DMS79 treated with DMSO at 0.1 percent for 48 hours (cell line): ENCODE measurements at places on chromosomes 2 and 18.

GRCh38 chr18:50091509-50092244 is 103.3 kb downstream of the MYO5B start:
- DNase-seq = no peak

DNA sequence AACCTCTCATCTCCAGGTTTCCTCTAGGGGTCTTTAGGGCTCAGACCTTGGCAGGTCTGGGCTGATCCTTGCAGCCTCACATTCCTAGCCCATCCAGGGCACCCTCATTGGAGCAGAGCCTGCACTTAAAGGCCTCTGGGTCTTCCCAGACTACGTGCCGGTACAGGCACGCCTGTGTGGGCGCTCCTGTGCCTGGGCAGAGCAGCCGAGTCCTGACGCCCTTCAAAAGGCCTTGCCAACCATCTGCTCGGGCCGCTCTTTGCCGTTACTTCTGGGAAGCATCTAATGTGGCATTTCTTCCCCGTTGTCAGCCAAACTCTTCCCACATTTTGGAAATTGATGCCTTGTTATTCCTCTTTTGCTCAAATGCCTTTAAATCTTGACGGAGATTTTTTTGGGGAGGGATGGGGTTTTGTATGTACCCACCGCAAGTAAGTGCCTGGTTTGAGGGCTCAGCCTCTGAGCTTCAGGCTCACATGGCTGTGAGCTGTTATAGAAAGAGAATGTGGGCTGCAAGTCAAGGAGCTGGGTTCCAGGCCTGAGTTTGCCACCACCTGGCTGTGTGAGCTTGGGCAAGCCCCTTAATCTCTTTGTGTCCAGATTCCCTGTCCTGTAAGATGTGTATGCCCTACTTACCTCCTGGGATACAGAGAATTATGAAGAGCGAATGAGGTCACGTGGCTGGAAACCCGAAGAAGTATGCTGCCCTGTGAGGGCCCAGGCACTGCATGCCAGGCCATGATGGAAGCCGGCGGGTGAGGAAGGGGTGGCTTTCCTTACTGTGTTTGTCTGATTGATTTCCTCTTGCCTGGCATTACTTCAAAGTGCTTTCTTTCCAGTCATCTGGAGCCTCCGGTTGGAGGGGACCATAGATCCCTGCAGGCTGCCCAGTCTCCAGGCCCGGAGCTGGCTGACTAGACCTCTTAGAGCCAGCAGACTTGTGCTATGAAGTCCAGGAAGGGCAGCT is 20.6 kb downstream of the EHD3 start:
- DNase-seq = no peak

DNA sequence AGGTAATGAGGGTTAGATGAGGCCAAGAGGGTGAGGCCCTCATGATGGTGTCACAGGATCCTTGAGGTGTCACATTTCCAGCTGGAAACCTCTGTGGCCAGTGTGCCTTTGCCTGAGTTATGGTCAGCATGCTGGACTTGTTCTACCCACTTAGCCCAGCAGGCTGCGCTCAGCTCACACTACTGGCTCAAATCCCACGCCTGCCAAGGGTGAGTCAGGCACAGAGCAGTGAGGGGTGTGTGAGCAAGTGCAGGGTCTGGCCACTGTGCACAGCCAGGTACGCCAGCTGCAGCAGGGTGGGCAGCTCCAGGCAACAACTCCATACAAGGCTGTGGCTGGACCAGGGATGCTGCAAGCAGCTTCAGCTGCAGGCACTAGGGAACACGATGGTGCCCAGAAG is 616.6 kb upstream of the FSHR start:
- no peak for DNase-seq

DNA sequence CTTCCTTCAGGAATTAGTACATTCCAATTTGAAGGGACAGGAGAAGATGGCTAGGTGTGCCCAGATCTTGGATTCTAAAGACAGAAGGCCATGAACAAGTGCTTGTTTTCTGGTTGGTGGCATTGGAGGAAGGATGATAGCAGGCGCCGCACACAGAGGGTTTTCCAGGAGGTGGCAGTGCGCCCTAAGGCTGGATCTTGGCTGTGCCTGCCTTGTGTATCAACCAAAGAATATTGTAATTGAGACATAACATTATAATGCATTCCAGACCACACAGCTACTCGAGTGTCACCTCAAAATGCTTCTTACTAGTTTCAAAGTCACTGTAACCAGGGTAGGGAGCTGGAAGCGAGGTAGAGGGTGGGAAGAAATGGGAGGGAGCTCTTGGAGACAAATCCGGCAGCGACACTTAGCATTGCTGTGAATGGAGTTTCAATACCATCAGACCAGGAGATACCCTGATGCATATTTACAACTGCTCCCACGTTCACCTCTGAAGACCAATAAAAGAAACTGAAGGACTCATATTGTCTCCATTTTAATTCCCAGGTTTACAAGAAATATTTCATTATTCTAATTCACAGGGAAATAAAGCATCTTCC is 42.5 kb downstream of the CPO start:
- DNase-seq = peak; percentile 78

DNA sequence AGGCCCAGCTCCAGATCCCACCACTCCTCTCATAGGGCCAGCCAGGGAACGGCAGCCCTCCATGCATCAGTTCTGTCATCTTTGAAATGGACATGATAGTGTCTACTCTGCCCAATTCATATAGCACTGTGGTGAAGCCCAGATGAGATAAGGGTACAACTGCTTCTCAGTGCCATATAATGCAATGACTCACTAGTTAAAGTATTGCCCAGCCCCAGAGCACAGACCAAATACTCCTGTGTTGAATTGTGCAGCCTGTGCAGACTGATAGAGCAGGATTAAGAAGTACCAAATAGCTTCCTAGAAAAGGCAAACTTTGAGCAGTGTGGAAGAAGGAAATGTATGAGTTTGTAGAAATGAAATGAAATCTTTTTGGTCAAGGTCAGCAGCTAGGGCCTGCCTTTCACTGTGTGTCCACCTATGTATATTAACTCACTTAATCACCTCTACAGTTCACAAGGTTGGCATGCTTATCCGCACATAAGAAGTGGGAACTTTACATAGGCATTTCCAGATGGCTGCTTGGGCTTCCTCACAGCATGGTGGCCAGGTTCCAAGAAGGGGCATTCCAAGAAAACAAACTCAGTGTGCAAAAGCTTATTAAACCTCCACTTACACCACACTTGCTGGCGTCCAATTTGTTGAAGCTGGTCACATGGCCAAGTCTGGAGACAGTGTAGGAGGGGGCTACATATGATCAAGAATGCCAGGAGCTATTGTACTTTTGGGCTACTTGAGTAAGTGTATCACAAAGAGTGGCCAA is 102.8 kb upstream of the COPS8 start:
- no peak for DNase-seq

DNA sequence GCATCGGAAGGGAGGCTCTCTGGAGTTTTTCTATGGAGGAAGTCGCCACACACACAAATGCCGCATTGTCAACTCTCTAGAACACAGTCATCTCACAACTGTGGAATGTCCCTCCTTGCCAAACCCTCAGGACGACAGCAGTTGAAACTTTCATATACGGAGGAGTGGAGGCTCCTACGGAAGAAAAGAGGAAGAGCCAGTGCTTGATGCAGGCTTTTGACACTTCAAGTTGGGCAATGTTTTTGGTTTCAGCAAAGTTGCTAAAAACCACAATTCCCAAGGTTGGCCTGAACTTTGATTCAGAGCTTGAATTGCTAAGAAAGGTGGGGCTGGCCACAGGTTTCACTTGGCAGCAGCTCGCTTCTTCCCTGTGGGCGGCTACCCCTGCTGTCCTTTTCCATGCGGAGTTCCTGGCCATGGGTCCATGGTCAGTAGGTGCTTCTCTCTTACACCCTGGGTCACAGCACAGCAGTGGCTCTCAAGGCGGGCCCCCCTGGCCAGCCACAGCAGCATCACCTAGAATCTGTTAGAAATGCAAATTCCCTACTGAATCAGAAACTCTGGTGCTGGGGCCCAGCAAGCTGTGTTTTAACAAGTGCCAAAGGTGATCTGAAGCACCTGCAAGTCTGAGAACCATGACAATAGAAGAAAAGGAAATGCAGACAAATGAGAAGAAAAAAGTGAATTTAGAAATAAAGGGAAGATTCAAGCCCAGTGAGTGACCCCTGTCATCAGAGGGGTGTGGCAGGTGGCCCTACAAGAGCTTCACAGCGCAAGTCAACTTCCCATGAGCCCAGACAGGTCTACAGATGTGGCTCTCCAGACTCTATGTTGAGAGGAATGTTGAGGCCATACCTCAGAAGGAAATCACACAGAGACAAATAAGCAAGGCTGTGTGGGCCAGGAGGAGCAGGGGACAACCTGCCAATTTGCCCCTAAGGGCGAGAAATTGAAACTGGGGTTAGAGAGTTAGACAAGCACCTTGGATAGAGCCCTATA is 856.4 kb downstream of the RNF144A start:
- no peak for DNase-seq

DNA sequence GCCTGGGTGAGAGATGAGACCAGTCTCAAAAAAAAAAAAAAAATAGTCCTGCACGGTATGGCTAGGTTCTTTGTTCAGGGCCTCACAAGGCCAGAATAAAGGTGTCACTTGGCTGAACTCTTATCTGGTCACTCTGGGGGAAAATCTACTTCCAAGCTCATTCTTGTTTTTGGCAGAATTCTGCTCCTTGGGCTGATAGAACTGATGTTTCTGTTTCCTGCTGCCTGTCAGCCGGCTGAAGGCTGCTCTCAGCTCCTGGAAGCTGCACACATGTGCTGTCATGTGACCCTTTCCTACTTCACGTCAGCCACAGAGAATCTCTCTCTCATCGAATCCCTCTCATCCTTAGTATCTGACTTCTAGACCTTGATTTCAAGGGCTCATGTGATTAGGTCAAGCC is 10.4 kb downstream of the CSRNP3 start:
- no peak for DNase-seq

DNA sequence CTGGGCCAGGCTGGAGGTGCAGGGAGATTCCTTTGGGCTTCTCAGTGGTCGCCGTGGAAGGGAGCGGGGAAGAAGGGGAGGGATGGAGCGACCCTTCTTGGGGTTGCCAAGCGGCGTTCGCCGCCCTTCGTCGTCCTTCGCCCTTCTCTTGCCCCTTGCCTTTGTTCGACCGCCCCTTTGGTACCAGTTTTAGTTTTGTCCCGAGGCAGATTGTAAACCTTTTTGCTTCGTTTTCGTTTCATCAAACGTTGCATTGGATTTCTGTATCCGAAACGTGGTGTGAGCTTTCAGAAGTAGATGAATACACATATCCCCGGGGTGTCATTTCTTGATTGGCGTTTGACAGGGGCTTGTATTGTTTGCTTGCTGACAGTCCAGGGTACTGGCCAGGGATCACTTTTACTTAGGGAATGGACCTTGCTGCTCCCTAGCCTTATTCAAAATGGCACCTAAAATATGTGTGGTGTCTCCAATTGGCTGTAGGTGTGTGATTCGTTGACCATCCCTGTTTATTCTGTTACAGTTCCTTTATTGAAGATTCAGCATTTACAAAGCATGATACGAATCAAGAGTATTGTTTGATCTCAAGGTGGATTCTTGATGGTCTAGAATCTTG is 788 bp downstream of the USP14 start:
- DNase-seq = no peak

- DNase-seq = no peak
Observed at GRCh38 chr2:15772681-15773080, 167.7 kb upstream of the MYCN start.

GRCh38 chr2:224849264-224849663 is 133.1 kb upstream of the CCDC195 start:
- no peak for DNase-seq

DNA sequence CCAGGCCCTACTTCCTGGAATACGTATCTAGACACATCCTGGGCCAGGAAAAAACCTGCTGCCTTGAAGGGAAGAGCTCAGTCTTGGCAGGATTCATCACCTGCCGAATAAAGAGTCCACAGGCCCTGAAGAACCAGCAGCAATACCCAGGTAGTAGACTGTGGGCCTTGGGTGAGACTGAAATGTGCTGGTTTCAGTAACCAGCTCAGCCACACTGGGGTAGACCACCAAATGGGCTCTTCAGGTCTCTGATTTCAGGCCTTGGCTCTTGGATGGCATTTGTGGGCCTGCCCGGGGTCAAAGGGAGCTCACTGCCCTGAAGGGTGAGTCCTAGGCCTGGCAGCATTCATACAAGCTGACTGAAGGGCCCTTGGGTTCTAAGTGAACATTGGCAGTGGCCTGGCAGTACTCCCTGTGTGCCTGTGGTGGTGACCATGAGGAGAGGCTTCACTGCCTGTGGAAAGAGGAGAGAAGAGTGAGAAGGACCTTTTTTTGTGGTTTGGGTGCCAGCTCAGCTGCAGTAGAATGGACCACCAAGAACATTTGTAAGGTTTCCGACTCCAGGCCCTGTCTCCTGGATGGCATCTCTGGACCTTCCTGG is 175.1 kb downstream of the ANKRD30B start:
- DNase-seq = no peak

GRCh38 chr2:207911215-207911614 is 114.1 kb downstream of the PLEKHM3 start:
- DNase-seq = no peak
